ENCODE measurements at places on chromosomes 13 and 19.

GRCh38 chr13:95533545-95534160 lies 18.9 kb upstream of the CLDN10 start:
- DNase-seq = no peak

- DNase-seq = no peak
Measured at GRCh38 chr13:93603043-93603442, 376.4 kb downstream of the GPC6 start.

DNA sequence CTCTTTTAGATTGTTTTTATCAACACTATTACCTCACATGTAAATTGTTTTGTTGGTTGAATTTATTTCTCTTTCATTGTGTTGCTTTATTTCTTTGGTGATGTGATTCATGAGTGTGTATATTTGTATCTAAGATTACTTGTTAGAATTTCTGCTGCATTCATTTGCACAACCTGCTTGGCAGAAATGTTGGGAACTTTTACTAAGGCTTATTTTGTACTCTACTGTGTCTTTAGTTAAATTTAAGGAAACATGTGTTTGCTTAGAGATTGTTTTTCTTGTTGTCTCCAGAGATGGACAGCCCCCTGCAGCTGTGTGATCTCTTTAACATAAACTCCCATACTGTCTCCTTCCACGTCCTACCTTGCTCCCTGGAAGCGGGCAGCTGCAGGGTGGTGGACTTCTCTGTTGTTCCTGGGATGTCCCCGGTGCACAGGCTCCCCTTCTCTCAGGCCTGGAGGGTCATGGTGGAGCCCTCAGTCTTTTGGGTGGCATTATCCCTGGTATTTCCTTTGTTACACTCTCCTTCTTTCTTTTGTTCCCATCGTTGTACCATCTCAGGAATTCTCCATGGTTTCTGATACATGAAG lies 212.0 kb upstream of the SPRY2 start:
- no peak for DNase-seq

GRCh38 chr19:7213628-7214323 lies 80.4 kb downstream of the INSR start:
- DNase-seq = no peak

GRCh38 chr13:84038001-84038400 lies 155.7 kb upstream of the SLITRK1 start:
- no peak for DNase-seq

- DNase-seq = no peak
Measured at GRCh38 chr19:45821103-45821521, 6.0 kb upstream of the RSPH6A start.

DNA sequence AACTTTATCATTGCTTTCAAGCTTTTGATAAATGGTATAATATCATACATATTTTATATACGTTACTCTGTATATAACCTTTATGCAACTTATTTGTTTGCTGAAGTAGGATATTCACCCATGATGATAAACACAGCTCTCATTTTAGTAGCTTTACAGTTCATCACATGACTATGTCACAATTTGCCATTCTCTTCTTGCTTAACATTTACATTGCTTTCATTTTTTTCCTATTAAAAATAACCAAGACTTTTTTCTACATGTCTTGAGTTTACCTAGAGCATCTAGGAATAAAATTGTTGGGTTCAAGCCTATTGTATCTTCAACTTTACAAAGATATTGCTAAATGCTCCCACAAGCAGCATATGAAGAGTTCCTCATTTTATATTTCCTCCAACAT lies 54.0 kb downstream of the KCNRG start:
- no peak for DNase-seq

DNA sequence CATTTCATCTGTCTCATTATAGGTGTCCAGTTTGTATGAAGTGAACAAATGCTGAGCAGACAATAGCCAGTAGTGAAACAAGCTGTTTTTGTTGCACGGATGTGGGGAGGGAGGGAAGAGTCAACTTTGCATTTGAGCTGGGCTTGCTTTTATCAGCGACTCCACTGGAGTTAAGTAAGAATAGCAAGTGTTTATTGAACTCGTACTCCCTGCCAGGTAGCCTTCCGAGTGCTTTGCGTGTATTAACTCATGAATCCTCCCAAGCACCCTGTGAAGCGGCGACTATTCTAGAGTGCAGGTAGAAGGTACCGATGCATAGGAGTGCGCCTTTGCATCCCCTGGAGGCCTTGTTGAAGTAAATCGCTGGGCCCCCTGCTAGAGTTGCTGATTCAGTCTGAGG lies 4.7 kb upstream of the ZNF444 start:
- no peak for DNase-seq

GRCh38 chr13:27065582-27065981 lies 106.0 kb downstream of the USP12 start:
- DNase-seq = no peak

DNA sequence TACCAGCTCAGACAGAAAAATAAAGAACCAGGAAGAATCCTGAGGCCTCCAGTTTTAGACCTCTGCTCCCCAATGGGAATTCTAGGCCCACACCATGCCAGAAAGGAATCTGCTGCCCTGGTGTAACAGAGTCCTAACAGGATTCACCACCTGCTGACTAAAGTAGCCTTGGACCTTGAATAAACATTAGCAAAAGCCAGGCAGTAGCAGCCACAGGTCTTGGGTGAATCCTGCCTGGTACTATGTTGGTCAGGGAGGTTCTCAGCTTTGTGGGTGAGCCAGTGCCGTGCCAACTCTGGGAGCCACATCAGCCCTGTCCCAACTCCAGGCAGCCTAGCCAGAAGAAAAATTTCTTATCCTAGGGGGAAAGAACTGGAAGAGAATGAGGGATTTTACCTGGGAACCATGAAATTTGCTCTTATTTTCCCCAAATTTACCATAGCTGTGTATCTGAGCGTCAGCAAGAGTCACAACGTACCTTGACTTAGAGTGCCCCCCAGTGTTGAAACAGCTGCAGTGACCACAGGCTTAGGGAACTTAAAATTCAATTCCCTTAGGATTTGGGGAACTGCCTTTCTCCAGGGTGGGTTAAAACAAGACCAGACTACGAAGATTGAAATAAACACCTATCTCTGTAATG lies 1895.6 kb upstream of the PRR20A start:
- no peak for DNase-seq

Data from Panc1 (cell line).